CD4-positive, CD25-positive, alpha-beta regulatory T cell (primary cell): ENCODE measurements at places on chromosomes 4 and X. TPM values are rescaled to one million over a fixed set of nuclear protein-coding genes. Genes with fewer than 3 reads are reported as not detected.

DNA sequence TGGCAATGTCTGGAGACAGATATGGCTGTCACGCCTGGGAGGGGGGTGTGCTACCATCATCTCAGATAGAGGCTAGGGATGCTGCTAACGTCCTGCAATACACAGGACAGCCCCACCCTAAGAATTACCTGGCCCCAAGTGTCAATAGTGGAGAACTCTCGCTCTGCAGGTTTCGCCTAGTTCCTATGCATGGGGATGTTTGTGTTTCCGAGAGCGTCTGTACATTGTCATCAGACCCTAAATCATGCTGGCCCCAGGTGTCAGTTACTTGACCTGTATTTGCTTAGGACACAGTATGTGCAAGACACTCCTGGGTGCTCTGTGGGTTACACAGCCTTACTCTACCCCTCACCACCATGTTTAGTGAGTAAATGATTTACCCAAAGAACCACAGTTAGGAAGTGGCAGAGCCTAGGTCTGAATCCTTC is 90.8 kb downstream of the AFF1 start:
- no peak for DNase-seq

GRCh38 chrX:134013524-134013923 is 28.1 kb upstream of the GPC3 start:
- no peak for DNase-seq

- DNase-seq: no peak
These were observed 43.2 kb downstream of the SLC9A6 start for GRCh38 chrX:136028383-136028984.

DNA sequence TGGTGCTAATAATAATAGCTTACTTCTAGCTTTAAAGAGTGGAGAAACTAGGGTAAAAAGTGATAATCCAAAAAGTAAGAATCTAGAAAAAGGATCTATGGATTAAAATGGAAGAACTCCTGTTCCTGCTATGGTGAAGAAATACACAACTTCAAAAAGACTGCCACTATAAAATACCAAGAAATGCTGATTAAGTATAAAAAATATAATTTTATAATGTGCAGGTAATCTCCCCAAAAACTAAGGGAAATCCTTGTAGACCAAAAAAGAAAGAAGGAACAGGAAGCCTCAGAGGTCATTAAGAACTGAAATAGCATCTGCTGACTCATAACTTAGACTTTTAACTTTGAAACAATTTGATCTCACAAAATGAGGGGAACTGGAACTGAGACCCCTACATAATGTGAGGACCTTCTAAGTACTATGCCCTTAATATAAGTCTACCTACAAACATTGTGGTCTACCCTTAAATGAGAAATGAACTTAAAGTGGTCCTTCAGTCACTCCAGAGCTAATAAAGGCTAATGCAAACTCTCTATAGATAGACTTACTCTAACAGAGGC is 50.6 kb upstream of the SRPX start:
- DNase-seq: no peak

GRCh38 chr4:16676230-16676770 is 222.1 kb downstream of the LDB2 start:
- no peak for DNase-seq

DNA sequence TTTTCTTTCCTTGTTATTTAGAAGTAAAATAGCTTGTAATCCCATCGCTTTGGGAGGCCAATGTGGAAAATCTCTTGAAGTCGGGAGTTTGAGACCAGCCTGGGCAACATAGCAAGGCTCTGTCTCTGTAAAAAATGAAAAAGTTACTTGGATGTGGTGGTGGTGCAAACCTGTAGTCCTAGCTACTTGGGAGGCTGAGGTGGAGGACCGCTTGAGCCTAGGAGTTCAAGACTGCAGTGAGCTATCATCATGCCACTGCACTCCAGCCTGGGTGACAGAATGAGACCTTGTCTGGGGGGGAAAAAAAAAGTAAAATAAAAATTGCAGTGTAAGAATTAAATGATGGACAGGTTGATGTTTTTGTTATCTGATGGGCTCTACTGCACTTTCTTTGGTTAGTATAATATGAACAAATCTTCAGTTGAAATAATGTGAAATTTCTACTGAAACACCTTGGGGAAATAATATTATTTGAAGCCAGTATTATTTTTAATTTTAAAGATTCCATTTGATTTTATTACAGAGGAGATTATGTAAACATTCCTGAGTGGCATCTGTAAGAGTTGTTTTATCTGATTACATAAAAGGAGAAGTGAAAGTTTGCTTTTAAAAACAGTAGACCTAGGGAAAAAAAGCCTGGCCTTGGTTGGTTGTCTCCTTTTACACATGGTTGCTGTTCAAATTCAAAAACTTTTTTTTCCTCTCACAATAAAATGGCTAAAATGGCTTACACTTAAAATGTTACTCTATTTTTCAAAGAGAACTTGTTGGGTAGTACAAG is 10.5 kb upstream of the NDUFC1 start:
- DNase-seq: no peak

DNA sequence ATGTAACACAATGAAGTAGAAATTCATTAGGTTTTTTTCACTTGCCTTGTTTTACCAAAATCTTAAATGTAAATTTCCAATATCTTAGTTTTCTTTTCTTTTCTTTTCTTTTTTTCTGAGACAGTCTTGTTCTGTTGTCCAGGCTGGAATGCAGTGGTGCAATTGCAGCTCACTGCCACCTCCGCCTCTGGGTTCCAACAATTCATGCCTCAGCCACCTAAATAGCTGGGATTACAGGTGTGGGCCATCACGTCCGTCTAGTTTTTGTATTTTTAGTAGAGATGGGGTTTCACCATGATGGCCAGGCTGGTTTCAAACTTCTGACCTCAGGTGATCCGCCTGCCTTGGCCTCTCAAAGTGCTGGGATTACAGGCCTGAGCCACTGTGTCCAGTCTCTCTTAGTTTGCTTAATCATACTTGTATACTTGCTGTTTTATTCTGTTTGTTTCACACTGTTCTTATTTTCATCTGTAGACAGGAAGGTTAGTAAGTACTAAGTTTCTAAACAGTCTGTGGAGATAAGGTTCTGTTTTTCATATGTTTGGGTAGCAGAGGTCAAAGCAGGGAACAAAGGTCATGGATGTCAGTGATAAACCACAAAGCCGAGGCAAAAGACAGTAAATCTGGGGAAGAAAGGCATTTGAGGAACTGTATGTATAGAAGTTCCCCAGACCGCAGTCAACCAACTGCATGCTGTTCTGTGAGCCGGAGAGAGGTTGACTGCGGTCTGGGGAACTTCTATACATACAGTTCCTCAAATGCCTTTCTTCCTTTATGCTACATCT is 129.1 kb downstream of the CBR4 start:
- DNase-seq: no peak

DNA sequence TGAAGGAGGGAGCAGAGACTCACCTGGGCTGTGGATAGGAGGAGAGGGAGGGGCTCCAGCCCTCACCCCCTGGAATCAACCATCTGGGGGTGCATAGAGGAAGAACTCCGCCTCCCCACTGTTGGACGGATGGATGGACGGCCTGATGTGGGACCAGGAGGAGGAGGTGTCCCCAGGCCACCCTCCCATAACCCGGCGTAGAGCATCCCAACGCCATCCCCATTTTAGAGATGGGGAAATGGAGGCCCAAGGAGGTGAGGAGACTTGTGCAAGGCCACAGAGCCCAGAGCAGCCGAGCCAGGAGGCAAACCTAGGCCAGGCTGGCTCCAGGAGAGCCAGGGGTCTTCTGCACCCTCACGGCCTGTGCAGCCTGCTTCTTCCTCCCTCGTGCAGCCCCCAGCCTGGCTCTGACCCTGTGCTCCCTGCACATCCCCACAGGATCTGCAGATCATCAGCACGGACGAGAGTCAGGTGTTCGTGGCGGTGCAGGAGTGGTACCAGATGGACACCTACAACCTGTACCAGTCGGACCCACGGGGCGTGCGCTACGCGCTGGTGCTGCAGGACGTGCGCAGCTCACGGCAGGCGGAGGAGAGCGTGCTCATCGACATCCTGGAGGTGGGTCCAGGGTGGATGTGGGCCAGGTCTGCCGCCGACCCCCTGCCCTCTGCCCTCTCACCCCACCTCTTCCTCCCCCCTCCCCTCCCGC is 241.0 kb upstream of the PSAPL1 start:
- DNase-seq: no peak

GRCh38 chr4:21652508-21653231 is 295.9 kb downstream of the KCNIP4 start:
- no peak for DNase-seq

- DNase-seq: no peak
These were observed 23.7 kb upstream of the LRAT start for GRCh38 chr4:154720123-154720522.

GRCh38 chrX:104330966-104331365 is 76.2 kb upstream of the ESX1 start:
- no peak for DNase-seq

GRCh38 chr4:147362938-147363337 is 118.0 kb upstream of the EDNRA start:
- no peak for DNase-seq

GRCh38 chrX:12013211-12013618 is 125.1 kb upstream of the FRMPD4 start:
- DNase-seq: no peak

GRCh38 chrX:53246231-53246630 is 21.2 kb upstream of the KDM5C start:
- DNase-seq: no peak

- no peak for DNase-seq
These were observed 15.5 kb downstream of the NAT8L start for GRCh38 chr4:2074588-2074987.

- no peak for DNase-seq
These were observed 47.5 kb downstream of the DCTD start for GRCh38 chr4:182869697-182870096.

DNA sequence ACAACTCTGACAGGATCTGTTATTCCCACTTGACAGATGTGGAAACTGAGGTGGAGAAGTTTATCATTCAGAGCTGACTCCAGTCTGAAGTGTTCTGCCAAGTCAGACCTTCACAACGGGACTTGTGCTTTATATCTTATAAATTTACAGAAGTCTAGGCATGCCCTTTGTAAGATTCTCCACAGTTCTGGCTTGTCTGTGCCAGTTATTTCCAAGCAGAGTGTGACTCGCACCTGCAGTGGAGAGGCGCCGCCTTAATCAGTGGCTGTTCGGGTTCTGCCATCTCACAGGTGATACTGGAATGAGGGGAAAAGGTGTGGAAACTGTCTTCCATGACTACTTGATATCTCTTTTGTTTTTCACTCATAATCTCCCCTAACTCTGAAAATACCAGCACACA is 63.2 kb downstream of the CPEB2 start:
- DNase-seq: no peak

DNA sequence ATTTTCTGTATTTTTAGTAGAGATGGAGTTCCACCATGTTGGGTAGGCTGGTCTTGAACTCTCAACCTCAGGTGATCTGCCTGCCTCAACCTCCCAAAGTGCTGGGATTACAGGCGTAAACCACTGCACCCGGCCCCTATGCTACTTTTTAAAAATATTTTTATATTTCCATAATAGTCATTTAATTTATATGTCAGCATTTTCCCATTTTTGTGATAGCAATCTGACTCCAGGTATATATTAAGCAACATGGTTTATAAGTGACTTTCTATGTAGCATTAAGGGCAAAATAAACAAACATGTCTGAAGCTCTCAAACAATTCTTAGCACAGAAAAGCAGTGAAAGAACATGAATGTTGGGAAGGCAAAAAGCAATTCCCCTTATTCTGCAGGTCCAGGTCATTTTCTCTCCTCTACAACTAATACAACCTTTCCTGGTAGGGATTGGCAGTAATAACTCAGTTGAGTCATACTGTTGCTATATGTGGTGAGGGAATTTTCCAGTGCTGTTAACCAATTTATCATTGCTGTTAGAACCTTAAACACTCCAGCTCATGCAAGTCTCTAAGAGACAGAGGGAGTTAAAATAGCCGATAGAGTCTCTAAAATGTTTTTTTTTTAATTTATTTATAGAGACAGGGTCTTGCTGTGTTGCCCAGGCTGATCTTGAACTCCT is 24.0 kb downstream of the SMIM14 start:
- no peak for DNase-seq

DNA sequence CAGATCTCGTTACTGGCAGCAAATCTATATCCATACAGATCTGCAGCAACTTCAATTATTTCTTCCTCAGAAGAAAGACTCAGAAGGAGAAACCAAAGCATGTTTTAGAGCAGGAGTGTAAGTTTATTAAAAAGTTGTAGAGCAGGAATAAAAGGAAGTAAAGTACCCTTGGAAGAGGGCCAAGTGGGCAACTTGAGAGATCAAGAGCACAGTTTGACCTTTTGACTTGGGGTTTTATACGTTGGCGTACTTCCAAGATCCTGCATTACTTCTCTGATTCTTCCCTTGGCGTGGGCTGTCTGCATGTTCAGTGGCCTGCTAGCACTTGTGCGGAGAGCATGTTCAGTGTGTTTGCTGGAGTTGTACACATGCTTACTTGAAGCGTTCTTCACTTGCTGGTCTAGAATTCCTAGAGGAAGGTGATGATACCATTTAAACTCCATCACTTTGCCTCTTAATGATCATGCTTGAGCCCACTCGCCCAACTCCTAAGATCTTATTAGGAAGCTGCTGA is 1114.7 kb upstream of the PABPC4L start:
- no peak for DNase-seq

GRCh38 chrX:74421740-74422352 is 553 bp downstream of the SLC16A2 start:
- DNase-seq: no peak

GRCh38 chrX:54695231-54695630 is 102.8 kb downstream of the ITIH6 start:
- no peak for DNase-seq

GRCh38 chr4:101271516-101271915 is 75.8 kb downstream of the PPP3CA start:
- DNase-seq: no peak

GRCh38 chrX:112687189-112687691 is 7.5 kb upstream of the LHFPL1 start:
- DNase-seq: no peak

DNA sequence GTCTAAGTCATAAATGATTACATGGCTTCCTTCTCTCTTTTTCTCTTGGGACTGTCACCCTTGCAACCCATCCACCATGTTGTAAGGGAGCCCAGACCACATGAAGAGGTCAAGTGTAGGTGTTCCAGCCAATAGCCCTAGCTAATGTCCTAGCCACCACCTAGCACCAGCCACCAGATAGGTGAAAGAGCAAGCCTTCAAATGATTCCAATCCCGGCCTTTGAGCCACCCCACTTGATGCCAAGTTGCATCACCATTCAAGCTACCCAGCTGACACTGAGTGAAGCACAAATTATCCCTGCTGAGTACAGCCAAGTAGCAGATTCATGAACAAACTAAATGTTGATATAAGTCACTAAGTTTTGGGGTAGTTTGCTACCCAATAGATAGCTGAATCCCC is 274.3 kb downstream of the BCOR start:
- no peak for DNase-seq

- DNase-seq: no peak
These were observed 59.3 kb upstream of the SOD3 start for GRCh38 chr4:24736066-24736465.

The CENPVL2 gene
- polyA plus RNA-seq: not detected

The ABLIM2 gene
- 1.5 TPM for polyA plus RNA-seq

The LINC00632 gene
- not detected for polyA plus RNA-seq

The OTUD6A gene
- not detected for polyA plus RNA-seq

The TMEM184C gene
- 27.5 TPM for polyA plus RNA-seq

The SLC34A2 gene
- polyA plus RNA-seq: not detected

The TMEM271 gene
- polyA plus RNA-seq: not detected
